ENCODE measurements at places on chromosomes 5 and 9.
A peak's percentile ranks its signal among the peaks of the same experiment; 100 is the strongest.

GRCh38 chr9:89791754-89792153 lies 186.9 kb downstream of the GADD45G start:
- no peak for DNase-seq

DNA sequence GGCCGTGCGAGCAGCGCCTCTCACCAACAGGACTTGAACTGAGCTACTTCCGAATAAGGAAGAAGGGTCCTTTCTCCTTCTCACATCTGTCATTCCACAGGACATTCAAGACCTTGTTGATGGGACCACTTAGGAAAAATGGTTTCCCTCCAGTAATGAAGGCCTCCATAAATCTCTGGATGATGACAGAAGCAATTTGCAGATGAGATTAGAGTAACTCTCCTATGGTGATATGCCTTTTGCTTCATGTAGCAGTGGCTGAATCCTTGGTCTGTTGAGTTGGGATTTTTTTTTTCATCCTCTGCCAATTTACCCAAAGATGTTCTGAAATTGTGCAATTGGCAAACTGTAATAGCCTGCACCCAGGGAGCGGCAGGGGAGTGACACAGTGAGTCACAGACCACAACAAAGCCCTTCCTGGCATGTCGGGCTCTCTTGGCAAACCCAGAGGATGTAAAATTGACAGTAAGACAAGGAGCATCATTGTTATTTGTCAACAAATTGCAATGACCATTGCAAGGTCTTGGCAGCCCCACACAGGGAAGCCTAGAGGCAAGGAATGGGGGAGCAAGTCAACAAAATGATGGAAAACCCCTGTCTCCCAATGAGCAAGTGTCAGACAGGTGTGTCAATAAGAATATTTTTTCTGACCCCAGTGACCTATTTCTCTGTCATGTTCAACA lies 275.9 kb downstream of the ACTL7B start:
- DNase-seq = no peak

DNA sequence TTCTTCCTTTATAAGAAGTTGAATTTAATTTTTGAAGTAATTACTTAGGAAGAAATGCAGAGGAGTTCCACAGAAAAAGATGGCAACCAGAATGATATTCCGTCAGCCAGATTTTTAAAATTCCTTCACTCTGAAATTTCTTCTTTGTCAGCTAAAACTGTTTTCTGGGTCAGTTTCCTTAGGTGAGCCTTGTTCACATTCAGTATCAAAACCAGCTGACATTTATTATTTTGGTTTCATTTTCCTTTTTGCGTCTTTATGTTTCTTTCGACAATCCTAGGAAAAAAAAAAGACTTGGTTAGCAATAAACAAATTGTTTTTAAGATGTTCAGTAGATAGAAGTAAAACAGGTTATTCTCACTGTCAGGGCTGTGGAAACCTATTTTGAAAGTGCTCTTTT lies 4.1 kb upstream of the IARS1 start:
- no peak for DNase-seq

DNA sequence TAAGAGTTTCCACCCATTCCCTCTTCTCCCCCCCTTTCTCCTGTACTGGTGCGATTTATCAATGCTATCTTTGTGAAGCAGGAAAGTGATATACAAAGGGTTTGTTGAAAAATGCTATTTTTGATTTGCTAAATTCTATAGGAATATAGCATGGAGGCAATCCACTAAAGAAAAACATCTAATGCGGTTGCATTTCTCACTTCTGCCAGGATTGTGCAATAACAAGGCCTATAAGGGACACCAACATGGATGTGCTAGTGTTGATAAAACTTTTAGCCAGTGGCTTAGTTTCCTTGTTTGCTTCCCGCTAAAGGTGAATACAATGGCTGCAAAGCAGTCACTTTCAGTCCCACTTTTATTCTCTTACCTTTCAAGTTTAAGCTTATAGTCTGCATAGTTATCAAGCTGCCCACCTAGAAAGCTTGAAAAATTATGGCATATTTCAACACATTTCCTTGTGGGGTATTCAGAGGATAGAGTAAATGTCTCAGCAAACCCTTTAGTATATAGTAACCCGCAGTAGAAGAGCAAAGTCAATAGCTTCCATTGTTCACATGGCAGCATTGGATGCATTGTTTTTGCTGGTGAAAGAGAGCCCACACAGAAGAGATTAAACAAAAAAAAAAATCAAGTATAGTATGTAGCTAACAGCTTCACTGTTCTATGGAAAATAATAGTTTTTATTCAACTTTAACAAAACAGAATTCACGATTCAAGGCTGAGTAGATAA lies 674.6 kb upstream of the SEMA6A start:
- no peak for DNase-seq

GRCh38 chr5:150497274-150497988 lies 10.5 kb upstream of the NDST1 start:
- no peak for DNase-seq

GRCh38 chr9:32558408-32558934 lies 6.1 kb upstream of the TOPORS start:
- DNase-seq = no peak

GRCh38 chr9:114973216-114973615 lies 42.8 kb upstream of the TNFSF8 start:
- DNase-seq = no peak

DNA sequence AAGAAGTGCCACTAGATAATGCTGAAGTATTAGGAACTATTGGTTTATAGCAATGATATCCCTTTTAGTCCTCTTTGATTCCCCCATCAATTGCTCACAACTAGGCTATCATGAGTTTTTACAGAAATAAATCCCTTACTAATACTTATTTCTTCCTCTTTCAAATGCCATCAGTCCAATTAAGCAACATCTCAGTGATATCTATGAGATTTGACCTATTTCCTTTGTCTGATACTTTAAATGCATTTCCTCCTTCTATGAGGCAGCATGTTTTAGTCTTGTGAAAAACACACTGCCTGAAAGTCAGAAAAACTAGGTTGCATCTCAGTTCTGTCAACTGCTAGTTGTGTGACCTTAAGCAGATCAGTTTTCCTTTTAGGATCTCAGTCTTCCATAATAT lies 101.6 kb downstream of the FBXW11 start:
- no peak for DNase-seq

DNA sequence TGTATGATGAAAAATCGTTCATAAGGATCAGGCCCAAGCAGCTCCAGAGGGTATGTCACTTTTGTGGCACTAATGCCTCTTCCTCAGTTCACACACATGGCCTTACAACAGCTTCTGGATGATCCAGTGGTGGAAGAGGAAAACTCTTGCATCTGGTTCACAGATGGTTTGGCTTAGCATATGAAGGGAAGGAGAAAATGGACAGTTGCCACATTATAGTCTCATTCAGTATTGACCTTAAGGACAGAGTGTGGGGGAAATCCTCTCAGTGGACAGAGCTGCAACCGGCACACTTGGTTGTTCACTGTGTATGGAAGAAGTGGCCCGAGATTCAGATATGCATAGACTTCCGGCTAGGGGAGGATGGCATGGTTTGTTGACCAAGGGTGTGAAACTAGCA lies 22.8 kb downstream of the C9orf57 start:
- no peak for DNase-seq

GRCh38 chr5:59005934-59006701 lies 423.2 kb downstream of the RAB3C start:
- DNase-seq = no peak

GRCh38 chr9:22307013-22307711 lies 139.5 kb upstream of the DMRTA1 start:
- DNase-seq = peak; percentile 17

DNA sequence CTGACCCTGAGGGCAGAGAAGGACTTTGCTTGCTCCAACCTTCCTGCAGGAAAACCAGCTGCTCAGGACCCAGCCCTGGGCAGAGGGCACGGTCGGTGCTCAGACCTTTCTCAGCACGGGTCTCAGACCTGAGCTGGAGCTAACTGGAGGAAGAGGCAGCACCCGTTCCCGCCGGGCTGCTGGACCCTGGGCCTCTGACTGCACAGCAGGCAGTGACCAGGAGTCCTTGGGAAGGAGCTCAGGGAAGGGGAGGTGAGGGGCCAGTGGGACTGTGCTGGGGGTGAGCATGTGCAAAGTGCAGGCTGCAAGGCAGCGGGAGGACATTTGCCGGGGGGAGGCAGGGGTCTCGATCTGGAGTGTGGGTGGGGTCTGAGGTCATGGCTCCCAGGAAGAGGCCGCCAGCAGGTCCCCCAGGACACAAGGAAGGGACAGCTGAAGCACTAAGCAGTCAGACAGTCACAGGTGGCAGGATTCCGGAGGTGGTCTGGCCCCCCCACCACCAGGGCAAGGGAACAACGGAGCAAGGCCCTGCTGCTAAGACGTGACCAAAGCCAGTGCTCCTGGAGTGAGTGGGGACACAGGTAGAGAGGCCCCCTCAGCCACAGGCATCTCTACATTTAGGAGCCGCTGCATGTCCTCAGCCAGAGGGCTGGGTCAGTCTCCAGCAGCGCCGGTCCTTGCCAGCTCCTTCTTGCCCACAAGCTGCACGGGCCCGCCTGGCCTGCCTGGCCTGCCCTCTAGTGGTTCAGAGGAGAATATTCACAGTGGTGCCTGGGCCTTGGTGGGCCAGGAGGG lies 4.8 kb upstream of the DPM2 start:
- DNase-seq = no peak

GRCh38 chr5:133319905-133320520 lies 268.2 kb downstream of the HSPA4 start:
- DNase-seq = no peak

- no peak for DNase-seq
Measured at GRCh38 chr9:133032171-133032570, 1.4 kb downstream of the GTF3C5 start.

- no peak for DNase-seq
Measured at GRCh38 chr9:72977670-72978069, 24.8 kb upstream of the ALDH1A1 start.

- DNase-seq = no peak
Measured at GRCh38 chr9:5112646-5113045, 72.8 kb downstream of the INSL6 start.

GRCh38 chr5:171478946-171479775 lies 59.7 kb downstream of the FGF18 start:
- DNase-seq = no peak

DNA sequence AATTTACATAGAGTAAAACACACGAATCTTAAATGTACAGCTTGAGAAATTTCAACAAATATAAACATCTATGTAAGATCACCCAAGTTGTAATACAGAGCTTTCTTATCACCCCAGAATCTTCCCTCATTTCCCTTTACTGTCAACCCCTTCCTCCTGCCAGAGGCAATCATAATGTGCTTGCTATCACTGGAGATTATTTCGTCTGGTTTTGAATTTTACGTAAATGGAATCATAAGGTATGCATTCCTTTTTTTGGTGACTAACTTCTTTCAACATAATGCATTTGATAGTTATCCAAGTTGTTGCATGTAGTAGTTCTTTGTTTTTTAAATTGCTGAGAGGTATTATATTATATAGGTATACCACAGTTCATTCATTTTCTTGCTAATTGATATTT lies 37.5 kb upstream of the GPR151 start:
- no peak for DNase-seq
